ENCODE measurements at places on chromosomes 7 and 10.
A peak's percentile ranks its signal among the peaks of the same experiment; 100 is the strongest.

- no peaks in the 10 kb centered on the region for H3K27me3 ChIP-seq
- H3K4me1 ChIP-seq = no peaks in the 10 kb centered on the region
- H3K4me3 ChIP-seq = no peak overlapping the region
- no peaks in the 10 kb centered on the region for H3K36me3 ChIP-seq
- DNase-seq = no peak
Observed at GRCh38 chr10:3324612-3325038, 152.0 kb upstream of the PITRM1 start.

DNA sequence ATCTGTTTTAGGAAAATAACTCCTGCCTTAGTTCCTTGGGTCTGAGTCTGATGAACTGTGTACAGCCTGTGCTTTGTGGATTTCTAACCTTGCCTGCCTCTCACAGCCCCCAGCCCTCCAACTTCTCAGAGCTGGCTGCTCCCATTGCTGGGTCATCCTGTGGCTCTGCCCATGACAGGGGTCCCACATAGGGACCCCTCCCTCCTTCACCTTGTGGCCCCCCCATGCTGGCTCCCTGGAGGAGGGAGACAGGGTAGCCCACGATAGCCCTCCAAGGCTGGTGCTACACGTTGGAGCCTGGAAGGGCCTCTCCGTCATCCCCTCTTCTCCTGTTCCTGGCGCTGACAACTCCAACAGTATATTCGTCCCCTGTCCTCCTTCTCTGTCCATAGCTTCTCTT, 2.8 kb upstream of the DENND2A start:
- no peaks in the 10 kb centered on the region for H3K4me1 ChIP-seq
- H3K27me3 ChIP-seq = peaks cover 12% of the 10 kb centered on the region
- no peaks in the 10 kb centered on the region for H3K36me3 ChIP-seq
- H3K27ac ChIP-seq = no peak overlapping the region

GRCh38 chr10:63281967-63282366, 148.8 kb downstream of the NRBF2 start:
- no peaks in the 10 kb centered on the region for H3K4me1 ChIP-seq
- H3K36me3 ChIP-seq = peaks cover 8% of the 10 kb centered on the region
- no peak for DNase-seq

GRCh38 chr10:88765816-88766215, 6.0 kb downstream of the LIPN start:
- peaks cover 4% of the 10 kb centered on the region for H3K4me1 ChIP-seq

DNA sequence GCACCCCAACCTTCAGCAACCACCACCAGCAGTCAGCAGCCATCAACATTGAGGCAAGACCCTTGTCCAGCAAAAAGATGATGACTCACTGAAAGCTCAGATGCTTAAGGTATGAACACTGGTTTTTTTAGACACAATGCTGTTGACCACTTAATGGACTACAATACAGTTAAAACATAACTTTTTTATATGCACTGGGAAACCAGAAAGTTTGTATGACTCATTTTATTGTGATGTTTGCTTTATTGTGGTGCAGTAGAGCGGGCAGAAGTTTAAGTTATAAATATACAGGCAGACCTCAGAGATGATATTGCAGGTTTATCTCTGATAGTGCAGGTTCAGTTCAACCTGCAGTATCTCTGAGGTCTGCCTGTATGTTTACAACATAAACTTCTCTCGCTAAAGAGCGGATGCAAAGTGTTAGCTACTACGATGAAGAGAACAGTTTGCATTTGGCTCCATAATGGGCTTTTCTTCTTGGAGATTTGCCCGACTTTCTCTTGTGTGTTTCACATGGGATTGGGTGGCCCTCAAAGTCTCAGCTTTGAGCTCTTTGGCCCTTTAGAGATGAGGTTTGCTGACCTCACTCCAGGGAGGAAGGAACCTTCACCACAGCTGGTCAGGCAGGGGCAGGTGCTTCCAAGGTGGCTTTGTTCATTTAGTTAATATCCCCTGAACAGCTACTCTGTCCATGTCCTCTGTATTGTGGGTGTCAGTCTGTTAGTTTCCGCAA, 84.4 kb upstream of the SHH start:
- no peaks in the 10 kb centered on the region for H3K36me3 ChIP-seq
- no peak overlapping the region for H3K27ac ChIP-seq
- H3K27me3 ChIP-seq = peaks cover 4% of the 10 kb centered on the region

DNA sequence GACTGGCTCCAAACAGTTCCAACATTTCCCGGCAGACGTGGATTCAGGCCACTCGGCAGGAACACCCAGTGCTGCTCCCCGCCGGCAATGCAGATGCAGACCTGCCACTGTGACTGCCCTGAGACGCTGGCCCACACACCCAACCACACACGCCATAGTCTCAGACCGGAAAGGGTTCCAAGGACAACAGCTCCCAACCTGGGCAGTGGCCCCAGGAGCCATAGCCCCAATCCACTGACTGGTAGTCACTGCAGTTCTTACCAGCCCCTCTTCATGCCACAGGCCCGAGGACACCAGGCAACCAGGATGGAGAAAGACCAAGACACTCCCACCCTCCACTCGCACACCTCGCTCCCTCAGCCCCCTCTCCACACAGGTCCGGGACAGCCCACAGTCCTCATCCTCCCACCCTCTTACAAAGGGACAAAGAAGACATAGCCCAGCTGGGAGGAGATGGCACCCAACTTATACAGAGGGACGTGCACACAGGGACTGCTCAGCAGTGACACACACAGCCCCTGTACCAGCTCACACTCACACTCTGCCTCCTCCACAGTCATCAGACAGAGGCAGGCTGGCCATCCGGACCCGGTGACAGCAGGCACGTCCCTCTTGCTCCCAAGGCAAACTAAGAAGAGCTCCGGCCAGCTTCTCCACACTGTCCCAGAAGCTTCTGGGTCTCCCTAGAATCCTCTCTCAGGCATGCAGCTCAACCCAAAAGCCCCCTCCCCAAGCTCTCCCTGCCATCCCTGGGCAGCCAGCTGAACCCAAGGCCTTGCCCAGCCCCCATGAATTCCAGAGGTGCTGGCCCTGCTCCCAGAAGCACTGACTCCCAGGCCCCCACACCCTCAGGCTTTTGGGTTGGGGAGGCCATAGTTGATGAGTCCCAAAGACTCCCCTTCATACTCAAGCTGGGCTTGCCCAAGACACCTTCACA, 24.8 kb downstream of the KCNH2 start:
- no peak overlapping the region for H3K4me3 ChIP-seq
- no peaks in the 10 kb centered on the region for H3K36me3 ChIP-seq
- H3K27ac ChIP-seq = no peak overlapping the region
- no peaks in the 10 kb centered on the region for H3K27me3 ChIP-seq
- DNase-seq = no peak

DNA sequence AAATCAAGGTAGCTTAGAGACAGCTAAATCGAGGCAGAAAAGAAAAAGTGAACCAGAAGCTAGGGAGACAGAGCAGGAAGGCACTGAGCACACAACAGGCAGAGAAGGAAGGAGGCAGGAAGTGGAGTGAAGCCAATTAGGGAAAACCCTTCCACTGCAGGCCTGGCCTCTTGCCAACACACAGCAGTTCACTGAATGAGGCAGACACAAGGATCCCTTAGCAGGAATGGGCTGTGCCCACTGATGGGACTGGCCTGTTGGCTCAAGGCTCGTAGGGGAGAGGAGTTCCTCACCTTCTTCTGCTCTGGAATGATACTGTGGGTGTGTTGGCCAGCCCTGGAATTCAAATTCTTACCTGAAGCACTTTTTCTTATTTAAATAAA, 220.3 kb upstream of the STK17A start:
- no peaks in the 10 kb centered on the region for H3K4me1 ChIP-seq
- H3K27me3 ChIP-seq = no peaks in the 10 kb centered on the region
- no peaks in the 10 kb centered on the region for H3K36me3 ChIP-seq
- H3K4me3 ChIP-seq = no peak overlapping the region

GRCh38 chr10:92240289-92241157, 50.4 kb downstream of the CPEB3 start:
- DNase-seq = peak; percentile 81
- H3K4me1 ChIP-seq = peaks cover 5% of the 10 kb centered on the region

DNA sequence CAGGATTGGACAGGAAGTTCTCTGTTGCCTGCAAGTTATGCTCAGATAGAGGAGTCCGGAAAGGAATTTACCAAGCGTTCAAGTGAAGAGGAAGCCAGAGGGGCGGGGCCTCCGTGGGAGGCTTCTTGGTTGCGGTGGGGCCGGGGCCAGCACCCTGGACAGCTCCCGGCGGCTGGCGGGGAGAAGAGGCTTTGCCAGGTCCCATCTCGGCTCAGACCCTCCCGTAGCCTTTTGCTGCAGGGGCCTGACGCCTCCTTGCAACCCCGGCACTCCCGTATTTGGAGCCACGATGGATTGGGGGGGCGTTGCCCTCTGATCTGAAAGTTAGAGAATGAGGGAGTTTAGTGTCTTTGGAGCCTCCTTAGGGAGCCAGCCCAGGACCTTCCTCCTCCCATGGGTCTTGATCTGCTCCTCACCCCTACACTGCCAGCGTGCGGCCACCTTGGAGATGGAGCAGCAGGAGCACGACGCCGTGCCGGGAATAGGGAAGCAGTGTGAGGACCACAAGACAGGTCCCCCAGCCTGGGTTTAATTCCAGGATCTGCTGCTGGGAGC, 3.1 kb upstream of the SLC18A3 start:
- no peak overlapping the region for H3K27ac ChIP-seq
- H3K36me3 ChIP-seq = no peaks in the 10 kb centered on the region
- H3K4me3 ChIP-seq = no peak overlapping the region
- peak; percentile 97 for DNase-seq
- H3K4me1 ChIP-seq = no peaks in the 10 kb centered on the region

DNA sequence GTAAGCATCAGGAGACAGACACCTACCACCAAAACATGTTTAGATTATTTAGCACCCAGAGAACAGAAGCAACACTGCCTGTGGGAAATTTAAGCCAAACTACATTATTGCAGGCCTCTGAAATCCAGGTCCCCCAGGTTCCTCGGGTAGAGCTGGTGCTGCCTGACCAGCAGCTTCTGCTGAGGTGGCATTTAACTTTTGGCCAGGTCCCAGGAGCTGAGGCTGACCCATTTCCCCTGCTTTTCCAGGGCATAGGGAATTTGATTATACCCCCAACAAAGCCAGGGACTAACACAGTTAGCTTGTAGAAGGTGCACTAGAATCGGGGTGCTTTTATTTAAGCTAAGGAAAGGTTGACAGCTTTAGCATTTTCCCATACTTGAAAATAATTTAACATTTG, 4.7 kb downstream of the LRRC4 start:
- H3K4me1 ChIP-seq = peaks cover 13% of the 10 kb centered on the region
- DNase-seq = no peak
- peaks cover 8% of the 10 kb centered on the region for H3K27me3 ChIP-seq
- H3K36me3 ChIP-seq = peaks cover 42% of the 10 kb centered on the region
- H3K4me3 ChIP-seq = no peak overlapping the region

- H3K4me1 ChIP-seq = no peaks in the 10 kb centered on the region
- no peaks in the 10 kb centered on the region for H3K27me3 ChIP-seq
- no peaks in the 10 kb centered on the region for H3K36me3 ChIP-seq
- no peak overlapping the region for H3K27ac ChIP-seq
- H3K4me3 ChIP-seq = no peak overlapping the region
Observed at GRCh38 chr7:71976645-71977044, 435.5 kb downstream of the CALN1 start.

DNA sequence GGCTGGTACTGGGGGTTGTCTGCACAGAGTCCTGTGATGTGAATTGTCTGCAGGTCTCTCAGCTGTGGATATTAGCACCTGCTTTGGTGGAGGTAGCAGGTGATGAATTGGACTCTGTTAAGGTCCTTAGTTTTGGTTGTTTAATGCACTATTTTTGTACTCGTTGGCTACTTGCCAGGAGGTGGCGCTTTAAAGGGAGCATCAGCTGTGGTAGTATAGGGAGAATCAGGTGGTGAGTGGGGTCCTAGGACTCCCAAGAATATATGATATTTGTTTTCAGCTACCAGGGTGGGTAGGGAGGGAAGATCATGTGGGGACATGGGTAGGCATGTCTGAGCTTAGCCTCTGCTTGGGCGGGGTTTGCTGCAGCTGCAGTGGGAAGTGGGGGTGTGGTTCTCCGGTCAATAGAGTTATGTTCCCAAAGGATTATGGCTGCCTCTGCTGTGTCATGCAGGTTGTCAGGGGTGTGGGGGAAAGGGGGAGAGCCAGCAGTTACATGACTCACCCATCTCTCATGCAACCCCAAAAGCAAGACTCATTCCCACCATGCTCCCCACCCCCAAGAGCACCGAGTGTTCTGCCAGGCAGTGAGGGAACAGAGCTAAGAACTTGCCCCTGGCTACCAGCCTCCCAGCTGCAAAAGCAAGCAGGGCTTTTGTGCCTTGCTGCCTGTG, 53.7 kb upstream of the ZNF273 start:
- DNase-seq = no peak
- no peak overlapping the region for H3K4me3 ChIP-seq
- H3K27me3 ChIP-seq = no peaks in the 10 kb centered on the region
- no peaks in the 10 kb centered on the region for H3K36me3 ChIP-seq
- H3K27ac ChIP-seq = no peak overlapping the region

GRCh38 chr10:36739884-36740445, 385.4 kb upstream of the ANKRD30A start:
- H3K4me3 ChIP-seq = no peak overlapping the region
- H3K27me3 ChIP-seq = no peaks in the 10 kb centered on the region
- no peak overlapping the region for H3K27ac ChIP-seq
- H3K36me3 ChIP-seq = no peaks in the 10 kb centered on the region
- H3K4me1 ChIP-seq = no peaks in the 10 kb centered on the region

DNA sequence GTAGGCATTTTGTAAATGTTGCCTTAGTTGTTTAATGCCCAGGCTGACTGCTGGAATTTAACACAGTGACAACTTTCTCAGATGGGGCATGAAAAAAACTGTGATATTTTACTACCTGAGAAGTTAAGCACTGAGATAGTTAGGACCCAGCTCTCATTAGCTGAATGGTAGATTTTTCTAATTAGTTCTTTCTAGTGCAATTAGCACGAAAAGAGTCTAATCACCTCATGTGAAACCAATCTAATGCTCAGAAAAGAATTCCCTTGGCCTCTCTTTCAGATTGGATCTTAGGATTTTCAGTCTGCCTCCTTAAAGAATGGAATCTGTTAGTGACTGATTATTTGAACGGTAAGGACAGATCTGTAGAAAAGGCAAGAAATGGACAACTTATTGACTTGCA, 743.2 kb downstream of the AUTS2 start:
- no peak overlapping the region for H3K4me3 ChIP-seq
- H3K27me3 ChIP-seq = no peaks in the 10 kb centered on the region
- no peak overlapping the region for H3K27ac ChIP-seq
- H3K36me3 ChIP-seq = no peaks in the 10 kb centered on the region
- peaks cover 10% of the 10 kb centered on the region for H3K4me1 ChIP-seq

DNA sequence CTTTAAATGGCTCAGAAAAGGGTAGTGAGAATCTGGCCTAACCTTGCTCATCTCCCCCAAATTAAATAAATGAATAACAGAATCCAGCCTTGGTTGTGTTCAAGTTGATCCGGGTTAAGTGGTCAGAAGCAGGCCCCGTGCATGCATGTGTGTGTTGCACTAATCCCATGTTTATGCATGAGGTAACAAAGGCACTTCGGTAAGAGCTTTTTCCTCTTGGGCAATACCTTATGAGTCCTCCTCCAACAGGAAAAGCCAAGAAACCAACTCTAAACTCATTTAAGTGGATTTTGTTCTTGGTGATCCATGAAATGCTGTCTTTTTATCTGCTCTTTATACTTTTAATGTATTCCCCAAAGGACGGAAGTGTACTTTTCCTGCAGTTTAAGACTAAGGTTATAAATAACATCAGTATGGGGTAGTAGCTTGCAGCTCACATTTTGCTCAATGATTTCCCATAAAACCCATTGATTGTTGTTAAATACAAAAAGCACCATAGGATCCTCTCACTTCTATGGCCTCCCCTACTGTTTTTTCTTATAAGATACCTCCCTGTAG, 104.9 kb upstream of the YAE1 start:
- H3K4me3 ChIP-seq = no peak overlapping the region
- H3K36me3 ChIP-seq = no peaks in the 10 kb centered on the region
- no peak overlapping the region for H3K27ac ChIP-seq
- H3K4me1 ChIP-seq = peaks cover 18% of the 10 kb centered on the region
- no peak for DNase-seq
- H3K27me3 ChIP-seq = no peaks in the 10 kb centered on the region
